ENCODE measurements at places on chromosomes 1 and 21. TPM values are rescaled to one million over a fixed set of nuclear protein-coding genes. Genes with fewer than 3 reads are reported as not detected.

DNA sequence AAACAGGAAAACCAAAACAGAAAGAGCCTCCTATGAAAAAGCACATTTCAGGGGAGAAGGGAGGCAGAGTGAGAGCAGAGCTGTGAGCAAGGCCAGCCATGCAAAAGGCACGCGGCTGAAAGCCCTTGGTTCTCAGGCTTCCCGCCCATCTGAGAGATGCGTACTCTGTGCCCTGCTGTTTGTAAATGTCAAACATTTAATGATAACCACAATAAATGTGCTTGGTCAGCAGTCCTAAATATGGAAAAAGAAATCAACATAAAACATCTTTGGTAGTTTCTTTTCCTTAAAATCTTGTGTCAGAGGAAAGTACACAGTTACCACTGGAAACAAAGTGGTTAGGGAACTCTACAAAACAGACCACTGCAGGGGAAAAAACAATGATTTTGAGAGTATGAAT, 283.1 kb downstream of the DSCAM start:
- no peak overlapping the region for H3K27ac ChIP-seq
- no peak overlapping the region for H3K4me3 ChIP-seq
- H3K4me1 ChIP-seq = no peaks in the 10 kb centered on the region
- H3K36me3 ChIP-seq = no peaks in the 10 kb centered on the region

RSPH1 gene
- not detected for total RNA-seq

GRCh38 chr1:219927956-219928790, at the start of gene SLC30A10:
Gene SLC30A10 (minus strand): TSS chr1:219928557. CDS start chr1:219928440, 117 bp downstream.
- H3K4me3 ChIP-seq = no peak within 1 kb of the TSS
- no peak for DNase-seq
- H3K36me3 ChIP-seq = no peaks in the 10 kb centered on the region
- no peaks in the 10 kb centered on the region for H3K4me1 ChIP-seq

DNA sequence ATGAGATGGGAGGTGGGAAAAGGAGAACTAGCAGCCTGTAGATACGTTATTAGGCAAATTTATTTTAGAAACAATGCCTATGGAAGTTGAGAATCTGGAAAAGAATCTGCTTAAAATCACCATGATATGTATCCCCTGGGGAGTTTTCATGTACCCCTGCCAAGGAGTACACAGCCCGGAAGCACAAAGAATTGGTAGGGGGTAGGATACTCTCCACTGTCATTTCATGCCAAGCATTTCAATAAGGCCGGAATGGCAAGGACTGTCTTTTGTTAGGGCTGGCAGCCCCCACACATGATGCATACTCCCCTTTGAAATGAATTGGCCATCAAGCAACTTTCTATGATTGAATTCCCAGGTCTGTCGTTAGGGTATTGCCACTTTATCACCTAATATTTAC, 111.5 kb upstream of the APP start:
- no peak overlapping the region for H3K4me3 ChIP-seq
- no peaks in the 10 kb centered on the region for H3K4me1 ChIP-seq
- no peaks in the 10 kb centered on the region for H3K36me3 ChIP-seq
- H3K27me3 ChIP-seq = no peaks in the 10 kb centered on the region
- H3K27ac ChIP-seq = no peak overlapping the region
- DNase-seq = no peak
